ENCODE measurements at places on chromosomes 1 and 21. TPM values are rescaled to one million over a fixed set of nuclear protein-coding genes. Genes with fewer than 3 reads are reported as not detected.

Gene CASQ1
- total RNA-seq = not detected

Gene SYNJ1
- total RNA-seq = 5.8 TPM

Gene UMODL1
- 0.22 TPM for total RNA-seq

DNA sequence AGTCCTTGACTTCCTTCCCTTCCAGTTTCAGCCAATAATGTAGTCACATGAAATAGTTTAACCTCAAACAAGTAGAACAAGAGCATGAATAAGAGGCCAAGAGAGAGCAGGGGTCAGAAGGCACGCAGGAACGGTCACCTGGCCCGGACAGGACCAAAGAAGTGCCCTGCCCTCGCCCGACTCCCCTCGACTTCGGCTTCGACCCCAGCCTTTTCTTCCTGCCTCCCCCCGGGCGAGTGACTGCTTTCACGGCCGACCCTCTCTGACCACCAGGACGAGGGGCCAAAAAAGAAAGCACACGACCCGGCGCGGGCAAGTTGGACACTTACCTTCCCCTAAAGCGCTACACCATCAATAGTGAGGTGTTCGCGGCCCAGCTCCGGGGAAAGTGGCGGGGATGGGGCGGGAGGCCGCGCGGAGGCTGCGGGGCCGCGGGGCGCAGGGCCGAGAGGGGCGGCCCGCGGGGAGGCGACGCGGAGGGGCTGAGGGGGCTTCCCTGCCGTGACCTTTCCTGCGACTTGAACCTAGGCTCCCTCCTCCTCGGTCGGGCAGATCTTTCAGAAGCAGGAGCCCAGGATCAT lies 519 bp downstream of the RERE start:
- H3K27ac ChIP-seq = peak overlapping the region; percentile 58
- DNase-seq = peak; percentile 44
- peak overlapping the region; percentile 58 for H3K4me3 ChIP-seq
- H3K27me3 ChIP-seq = no peaks in the 10 kb centered on the region

DNA sequence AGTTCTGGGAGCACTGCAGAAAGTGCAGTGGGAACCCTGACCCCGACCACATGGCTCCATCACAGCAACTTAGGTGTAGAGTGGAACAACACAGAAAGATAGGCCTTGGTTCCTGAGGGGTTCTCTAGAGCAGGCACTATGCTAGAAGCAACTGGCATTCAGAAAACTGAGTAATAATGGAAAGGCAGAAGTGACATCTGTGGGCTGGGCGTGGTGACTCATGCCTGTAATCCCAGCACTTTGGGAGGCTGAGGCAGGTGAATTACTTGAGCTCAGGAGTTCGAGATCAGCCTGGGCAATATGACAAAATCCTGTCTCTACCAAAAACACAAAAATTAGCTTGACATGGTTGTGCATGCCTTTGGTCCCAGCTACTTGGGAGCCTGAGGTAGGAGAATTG lies 5.3 kb downstream of the MRPS15 start:
- peaks cover 75% of the 10 kb centered on the region for H3K36me3 ChIP-seq
- H3K4me3 ChIP-seq = no peak overlapping the region
- peaks cover 4% of the 10 kb centered on the region for H3K4me1 ChIP-seq
- no peak overlapping the region for H3K27ac ChIP-seq
- DNase-seq = no peak
- H3K27me3 ChIP-seq = no peaks in the 10 kb centered on the region

GRCh38 chr1:214603819-214604252 lies 841 bp downstream of the CENPF start:
- peaks cover 44% of the 10 kb centered on the region for H3K36me3 ChIP-seq
- no peaks in the 10 kb centered on the region for H3K27me3 ChIP-seq
- peak overlapping the region; percentile 80 for H3K4me3 ChIP-seq
- peak; percentile 42 for DNase-seq
- peak overlapping the region; percentile 97 for H3K27ac ChIP-seq
- peaks cover 25% of the 10 kb centered on the region for H3K4me1 ChIP-seq

DNA sequence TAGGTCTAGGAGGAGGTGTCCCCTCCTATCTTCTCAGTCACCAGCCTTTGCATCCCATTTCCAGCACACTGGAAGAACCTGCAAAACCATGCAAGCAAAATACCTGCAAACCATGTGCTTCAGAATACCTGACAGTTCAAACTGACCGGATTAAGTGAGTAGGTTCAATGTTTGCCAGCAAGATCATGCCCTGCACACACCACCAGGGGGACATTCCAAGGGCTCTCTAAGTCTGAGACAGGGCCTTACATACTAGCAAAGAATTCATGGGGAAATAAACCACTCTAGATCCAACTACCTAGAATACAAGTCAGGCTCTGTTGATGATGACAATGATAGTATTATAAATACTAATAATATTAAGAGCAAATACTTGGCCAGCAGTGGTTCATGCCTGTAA lies 27.6 kb downstream of the INPP5B start:
- H3K27ac ChIP-seq = no peak overlapping the region
- DNase-seq = no peak
- no peak overlapping the region for H3K4me3 ChIP-seq
- no peaks in the 10 kb centered on the region for H3K4me1 ChIP-seq
- H3K36me3 ChIP-seq = peaks cover 20% of the 10 kb centered on the region

- H3K27me3 ChIP-seq = no peaks in the 10 kb centered on the region
- H3K36me3 ChIP-seq = no peaks in the 10 kb centered on the region
- H3K27ac ChIP-seq = no peak overlapping the region
- no peak overlapping the region for H3K4me3 ChIP-seq
- no peak for DNase-seq
Measured at GRCh38 chr1:247177755-247178154, 5.9 kb upstream of the ZNF124 start.

Data from SJSA1 (cell line).